ENCODE measurements at places on chromosomes 2 and 18.

GRCh38 chr18:4544142-4544541 lies 89.0 kb upstream of the DLGAP1 start:
- no peak for DNase-seq

DNA sequence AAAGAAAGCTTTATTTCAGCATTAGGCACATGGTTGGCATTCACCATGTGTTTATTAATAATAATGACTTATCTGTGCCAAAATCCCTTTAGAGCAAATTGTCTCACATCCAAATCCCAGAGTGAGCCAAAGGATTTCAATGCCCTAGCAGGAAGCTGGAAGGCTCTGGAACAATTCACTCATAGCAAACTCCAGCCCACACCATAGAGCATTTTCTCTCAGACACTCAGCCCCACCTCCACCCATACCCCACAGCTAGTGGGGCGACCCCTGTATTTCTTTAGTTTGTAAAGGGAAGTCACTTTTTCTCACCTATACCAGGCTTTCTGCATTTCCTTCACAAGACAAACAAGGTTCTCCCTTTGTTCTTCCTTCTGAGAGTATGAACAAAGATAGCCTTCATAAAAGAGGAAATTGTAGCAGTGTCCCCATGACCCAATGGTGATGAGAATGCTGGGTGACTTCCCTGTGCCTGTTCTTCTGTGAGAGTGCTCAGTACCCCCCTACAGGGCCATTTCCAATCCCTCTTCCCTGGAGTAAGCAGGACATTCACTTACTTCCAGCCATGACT lies 100.1 kb upstream of the APCDD1 start:
- no peak for DNase-seq

- no peak for DNase-seq
Measured at GRCh38 chr2:204722207-204722606, 176.9 kb downstream of the PARD3B start.

DNA sequence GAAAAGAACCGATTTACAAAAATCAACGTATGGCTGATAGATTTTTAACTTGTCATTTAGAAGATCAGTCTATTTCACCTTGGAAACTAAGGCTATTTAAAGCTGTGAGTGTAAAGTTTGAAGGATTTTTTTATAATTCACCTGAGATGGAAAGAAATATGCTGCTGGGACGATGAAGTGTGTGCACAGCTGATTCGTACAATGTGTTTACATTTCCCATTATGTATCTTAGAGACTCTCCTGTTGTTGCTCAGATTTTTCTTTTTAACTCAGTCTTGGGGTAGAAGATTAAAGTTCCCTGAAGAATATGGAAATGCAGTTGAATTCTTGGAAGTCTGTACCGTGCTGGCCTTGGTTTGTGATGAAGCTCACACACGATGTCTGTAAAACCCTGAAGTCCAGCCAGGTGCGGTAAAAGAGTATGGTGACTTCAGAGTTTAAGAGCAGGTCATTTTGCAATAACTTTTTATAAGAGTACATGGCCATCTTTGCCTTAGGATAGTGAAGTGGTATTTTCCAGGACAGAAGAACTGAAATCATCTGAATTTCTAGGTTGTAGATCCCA lies 250.1 kb downstream of the PRKCE start:
- no peak for DNase-seq

GRCh38 chr2:195662138-195662537 lies 5.1 kb downstream of the SLC39A10 start:
- no peak for DNase-seq

- DNase-seq, result no peak
Measured at GRCh38 chr2:237131749-237132533, 46.3 kb downstream of the COPS8 start.

GRCh38 chr2:140586379-140586778 lies 1544.4 kb downstream of the LRP1B start:
- no peak for DNase-seq

- DNase-seq, result no peak
Measured at GRCh38 chr18:32771871-32772580, 797 bp downstream of the KLHL14 start.

DNA sequence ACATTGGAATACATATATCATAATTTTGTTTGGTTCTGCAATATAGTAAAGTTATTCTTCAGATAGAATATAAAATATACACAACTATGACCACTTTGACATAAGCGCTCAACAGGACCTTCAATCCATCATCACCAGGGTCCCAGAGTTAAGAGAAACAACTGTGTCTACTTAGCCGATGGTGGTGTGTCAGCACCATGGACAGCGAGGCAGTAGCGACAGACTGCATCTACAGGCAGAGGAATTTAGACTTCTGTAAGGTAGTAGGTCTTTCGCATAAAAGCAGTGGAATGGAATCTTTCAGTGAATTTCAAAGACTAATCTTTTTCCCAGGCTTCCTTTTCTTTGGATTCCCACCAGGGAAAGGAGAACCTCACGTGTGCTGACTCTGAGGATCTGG lies 20.5 kb upstream of the LRPPRC start:
- DNase-seq, result no peak

- DNase-seq, result no peak
Measured at GRCh38 chr2:235191978-235192377, 240.2 kb downstream of the SH3BP4 start.

All from stimulated activated CD8-positive, alpha-beta memory T cell treated with anti-CD3 and anti-CD28 coated beads, Interleukin-2, amount 100 ng/mL, for 48 hours (primary cell).